A673 (cell line): ENCODE measurements at places on chromosomes 6 and 20. TPM values are rescaled to one million over a fixed set of nuclear protein-coding genes. Genes with fewer than 3 reads are reported as not detected.

DNA sequence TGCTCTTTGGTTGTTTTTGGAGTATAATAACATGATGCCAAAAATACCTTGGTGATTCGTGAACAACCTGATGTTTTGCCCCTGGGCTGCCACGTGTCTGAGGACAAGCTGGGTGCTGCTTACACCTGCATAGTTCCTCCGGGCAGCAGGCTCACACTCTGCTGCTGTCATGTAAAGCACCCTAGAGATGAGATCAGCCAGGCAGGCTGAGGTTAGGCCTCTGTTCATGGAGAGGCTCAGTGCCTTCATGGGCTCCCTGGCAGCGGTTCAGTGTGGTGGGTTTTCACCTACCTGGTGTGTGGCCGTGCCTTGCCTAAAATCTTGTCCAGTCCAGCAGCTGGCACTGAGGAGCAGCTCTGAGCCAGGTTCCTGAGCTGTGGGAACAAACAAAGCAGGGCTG, 60.1 kb upstream of the TAGAP start:
- H3K27me3 ChIP-seq = no peaks in the 10 kb centered on the region
- no peaks in the 10 kb centered on the region for H3K4me1 ChIP-seq
- DNase-seq = no peak
- H3K36me3 ChIP-seq = no peaks in the 10 kb centered on the region

- no peak overlapping the region for H3K27ac ChIP-seq
- H3K4me3 ChIP-seq = no peak overlapping the region
- no peaks in the 10 kb centered on the region for H3K27me3 ChIP-seq
- H3K4me1 ChIP-seq = no peaks in the 10 kb centered on the region
Measured at GRCh38 chr6:106110164-106110826, 24.2 kb downstream of the PRDM1 start.

- H3K27ac ChIP-seq = no peak overlapping the region
- no peak overlapping the region for H3K4me3 ChIP-seq
- no peak for DNase-seq
- H3K27me3 ChIP-seq = peaks cover 44% of the 10 kb centered on the region
- H3K4me1 ChIP-seq = no peaks in the 10 kb centered on the region
Measured at GRCh38 chr20:33127422-33128097, 40.4 kb upstream of the BPIFA2 start.

GRCh38 chr6:34565722-34566137, 9.6 kb upstream of the SPDEF start:
- H3K27ac ChIP-seq = no peak overlapping the region
- DNase-seq = no peak
- no peak overlapping the region for H3K4me3 ChIP-seq
- H3K27me3 ChIP-seq = no peaks in the 10 kb centered on the region
- H3K4me1 ChIP-seq = no peaks in the 10 kb centered on the region

- H3K27me3 ChIP-seq = peaks cover 98% of the 10 kb centered on the region
- H3K36me3 ChIP-seq = no peaks in the 10 kb centered on the region
- H3K27ac ChIP-seq = no peak overlapping the region
- H3K4me1 ChIP-seq = no peaks in the 10 kb centered on the region
- no peak overlapping the region for H3K4me3 ChIP-seq
- DNase-seq = no peak
Measured at GRCh38 chr6:1378065-1379016, 11.0 kb upstream of the FOXF2 start.

GRCh38 chr6:37988127-37988526, 168.6 kb downstream of the ZFAND3 start:
- H3K27me3 ChIP-seq = no peaks in the 10 kb centered on the region
- H3K27ac ChIP-seq = no peak overlapping the region
- peaks cover 42% of the 10 kb centered on the region for H3K4me1 ChIP-seq
- H3K36me3 ChIP-seq = no peaks in the 10 kb centered on the region
- no peak overlapping the region for H3K4me3 ChIP-seq
- no peak for DNase-seq

DNA sequence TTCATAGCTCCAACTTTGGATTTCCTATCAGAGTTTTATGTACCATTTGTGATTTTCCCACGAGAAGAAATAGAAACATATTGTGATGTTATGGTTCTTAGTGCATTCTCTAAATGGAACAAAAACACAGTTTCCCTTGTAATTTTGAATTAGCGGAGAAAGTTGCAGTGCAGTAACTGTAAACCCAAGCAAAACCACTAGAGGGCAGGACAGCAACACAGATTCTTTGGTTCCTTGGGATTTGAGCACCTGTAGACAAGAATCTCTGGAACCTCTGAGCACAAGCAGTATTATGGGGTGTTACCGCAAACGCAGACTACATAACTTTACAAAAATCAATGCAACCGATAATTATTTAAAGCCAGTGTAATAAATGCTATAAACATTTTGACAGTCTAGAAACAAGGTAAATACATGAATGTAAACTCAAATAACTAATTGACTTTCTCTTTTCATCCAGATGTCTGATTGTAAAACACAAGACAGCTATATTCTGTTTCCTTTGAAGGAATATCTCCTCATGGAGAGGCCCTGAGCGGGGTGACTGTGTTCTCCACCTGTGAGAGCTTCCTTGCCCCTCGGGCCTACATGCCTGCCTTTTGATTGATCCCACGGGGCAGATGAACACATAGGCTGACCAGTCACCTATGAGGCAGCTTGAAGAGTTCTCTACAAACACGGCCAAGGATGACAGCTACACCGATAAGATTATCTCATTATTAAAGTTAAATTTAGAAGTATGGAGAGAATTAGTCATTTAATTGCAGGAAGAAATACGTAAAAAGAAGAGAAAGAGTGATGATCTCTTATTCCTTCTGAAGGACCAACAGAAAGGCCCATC, 67.5 kb upstream of the COL21A1 start:
- no peaks in the 10 kb centered on the region for H3K27me3 ChIP-seq
- H3K27ac ChIP-seq = no peak overlapping the region
- peak; percentile 62 for DNase-seq
- no peak overlapping the region for H3K4me3 ChIP-seq
- H3K36me3 ChIP-seq = no peaks in the 10 kb centered on the region
- no peaks in the 10 kb centered on the region for H3K4me1 ChIP-seq

- H3K4me1 ChIP-seq = peaks cover 12% of the 10 kb centered on the region
- H3K27ac ChIP-seq = no peak overlapping the region
- H3K27me3 ChIP-seq = no peaks in the 10 kb centered on the region
- no peaks in the 10 kb centered on the region for H3K36me3 ChIP-seq
Measured at GRCh38 chr6:166687879-166688205, 60.8 kb upstream of the RPS6KA2 start.

GRCh38 chr6:88920774-88921733, 42.4 kb downstream of the RNGTT start:
- DNase-seq = no peak
- peaks cover 8% of the 10 kb centered on the region for H3K36me3 ChIP-seq
- H3K4me1 ChIP-seq = no peaks in the 10 kb centered on the region
- no peak overlapping the region for H3K4me3 ChIP-seq

GRCh38 chr6:158649289-158650143, at the start of gene SYTL3:
SYTL3 (plus strand) TSS chr6:158650054; CDS start chr6:158663269, 13,215 bp downstream.
- no peaks in the 10 kb centered on the region for H3K36me3 ChIP-seq
- no peaks in the 10 kb centered on the region for H3K27me3 ChIP-seq
- no peak within 1 kb of the TSS for H3K4me3 ChIP-seq
- peaks cover 10% of the 10 kb centered on the region for H3K4me1 ChIP-seq

- no peak for DNase-seq
- H3K4me1 ChIP-seq = no peaks in the 10 kb centered on the region
Measured at GRCh38 chr20:18692447-18692846, 104.6 kb downstream of the DTD1 start.

The LCA5 gene
- 3.5 and 4.0 TPM in 2 replicates for total RNA-seq

The MPIG6B gene
- total RNA-seq = not detected in 2 replicates

The SGK2 gene
- total RNA-seq = 0.13 and 1.1 TPM in 2 replicates

The PLCB1 gene
- total RNA-seq = 6.8 and 10.4 TPM in 2 replicates

The LST1 gene
- not detected in 2 replicates for total RNA-seq
